KBM-7 (cell line): ENCODE measurements at places on chromosomes 13 and 19.

- no peak for DNase-seq
Observed at GRCh38 chr19:24051516-24051915, 35.5 kb upstream of the ZNF254 start.

- no peak for DNase-seq
Observed at GRCh38 chr19:3061182-3062161, 823 bp downstream of the TLE5 start.

GRCh38 chr13:31824705-31825517, 85.6 kb downstream of the RXFP2 start:
- no peak for DNase-seq

DNA sequence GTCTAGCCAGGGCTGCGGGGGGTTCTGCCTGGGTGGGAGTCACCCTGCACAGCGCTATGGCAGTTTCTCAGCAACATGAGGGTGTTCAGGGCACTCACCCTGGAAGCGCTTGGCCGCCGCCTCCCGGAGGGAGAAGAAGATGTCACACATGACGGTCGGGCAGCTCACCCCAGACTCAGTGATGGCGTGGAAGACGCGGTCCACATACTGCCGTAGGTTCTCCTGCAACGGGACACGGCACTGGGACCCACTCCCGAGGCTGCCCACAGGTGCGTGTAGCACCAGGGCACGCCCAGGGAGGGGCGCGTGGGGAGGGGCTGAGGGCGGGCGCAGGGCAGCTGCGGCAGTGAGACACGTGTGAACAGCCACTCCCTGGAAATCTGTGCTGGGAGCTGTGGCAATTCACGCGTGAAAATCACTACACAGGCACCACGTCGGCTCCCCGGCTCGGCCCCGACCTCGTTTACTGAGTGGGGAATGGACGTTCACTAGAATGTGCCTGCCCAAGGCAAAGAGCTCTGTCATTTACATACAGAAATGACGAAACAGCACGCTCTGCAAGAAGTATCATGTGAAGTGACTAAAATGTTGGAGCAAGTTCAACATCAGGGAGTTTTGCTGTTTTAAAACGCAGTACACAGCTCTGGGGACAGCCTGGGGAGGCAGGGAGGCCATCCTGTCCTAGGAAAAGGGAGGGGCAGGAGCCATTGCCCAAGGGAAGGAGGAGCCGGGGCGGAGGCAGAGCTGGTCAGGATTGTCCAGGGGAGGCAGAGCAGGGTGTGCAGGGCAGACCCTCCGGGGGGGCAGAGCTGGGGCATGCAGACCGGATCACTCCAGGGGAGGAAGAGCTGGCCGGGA, 41.5 kb upstream of the C13orf46 start:
- DNase-seq: no peak

DNA sequence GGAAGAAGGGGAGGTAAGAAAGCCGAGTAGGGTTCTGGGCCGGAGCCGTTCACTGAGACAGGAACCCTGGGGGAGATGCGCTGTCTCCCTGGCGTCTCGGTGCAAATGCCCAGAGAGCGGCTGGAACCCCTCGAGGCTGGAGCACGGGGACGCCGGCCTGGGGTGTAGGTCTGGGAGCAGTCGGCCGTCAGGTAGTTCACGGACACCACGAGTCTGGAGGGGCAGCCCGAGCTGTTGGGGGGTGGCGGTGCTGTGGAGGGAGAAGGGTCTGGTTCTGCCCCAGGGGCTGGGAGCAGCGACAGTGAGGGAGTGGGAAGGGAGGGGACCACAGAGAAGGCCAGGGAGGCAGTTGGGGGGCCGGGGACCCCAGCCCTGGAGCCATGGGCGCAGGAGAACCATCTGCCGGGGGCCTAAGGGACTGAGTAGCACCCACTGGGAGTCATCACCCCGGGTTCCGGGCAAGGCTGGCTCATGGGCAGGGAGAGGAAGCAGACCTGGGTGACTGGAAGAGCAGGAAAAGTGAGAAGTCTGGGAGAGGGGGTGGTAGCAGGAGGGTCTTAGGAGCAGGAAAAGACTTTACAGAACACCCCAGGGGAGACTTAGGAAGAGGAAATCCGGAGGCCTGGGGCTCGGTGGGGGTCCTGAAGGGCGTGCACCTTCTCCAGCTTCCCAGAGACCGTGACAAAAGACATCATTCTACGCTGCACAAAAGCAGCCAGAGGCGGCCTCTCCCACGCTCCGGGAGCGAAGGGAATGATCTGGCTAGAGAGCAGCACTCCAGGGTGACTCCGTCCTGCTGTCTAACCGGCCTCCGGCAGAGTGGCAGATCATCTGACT, 173.1 kb upstream of the SOX1 start:
- no peak for DNase-seq
